ENCODE measurements at places on chromosomes 1 and 21.

- no peak for DNase-seq
Measured at GRCh38 chr21:37381883-37382585, 15.5 kb downstream of the DYRK1A start.

DNA sequence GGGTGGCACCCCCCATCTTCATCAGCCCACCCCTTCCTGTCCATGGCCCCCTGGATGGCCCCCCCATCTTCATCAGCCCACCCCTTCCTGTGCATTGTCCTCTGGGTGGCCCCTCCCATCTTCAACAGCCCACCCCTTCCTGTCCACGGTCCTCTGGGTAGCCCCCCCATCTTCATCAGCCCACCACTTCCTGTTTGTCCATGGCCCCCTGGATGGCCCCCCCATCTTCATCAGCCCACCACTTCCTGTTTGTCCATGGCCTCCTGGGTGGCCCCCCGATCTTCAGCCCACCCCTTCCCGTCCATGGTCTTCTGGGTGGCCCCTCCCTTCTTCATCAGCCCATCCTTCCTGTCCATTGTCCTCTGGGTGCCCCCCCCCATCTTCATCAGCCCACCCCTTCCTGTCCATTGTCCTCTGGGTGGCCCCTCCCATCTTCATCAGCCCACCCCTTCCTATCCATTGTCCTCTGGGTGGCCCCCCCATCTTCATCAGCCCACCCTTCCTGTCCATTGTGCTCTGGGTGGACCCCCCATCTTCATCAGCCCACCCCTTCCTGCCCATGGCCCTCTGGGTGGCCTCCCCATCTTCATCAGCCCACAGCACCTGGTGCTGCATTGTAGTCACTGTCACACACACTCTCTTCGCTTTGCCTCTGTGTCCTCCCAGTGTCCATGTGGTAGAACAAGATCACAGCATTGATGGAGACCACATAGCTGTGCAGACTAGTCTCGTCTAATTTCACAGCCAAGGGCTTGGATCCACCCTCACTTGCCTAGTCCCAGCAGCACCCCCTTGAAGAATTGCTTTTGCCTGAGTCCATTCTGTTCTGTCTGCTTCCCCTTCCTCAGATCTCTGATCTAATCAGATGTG lies 95.9 kb downstream of the PCBP3 start:
- no peak for DNase-seq

DNA sequence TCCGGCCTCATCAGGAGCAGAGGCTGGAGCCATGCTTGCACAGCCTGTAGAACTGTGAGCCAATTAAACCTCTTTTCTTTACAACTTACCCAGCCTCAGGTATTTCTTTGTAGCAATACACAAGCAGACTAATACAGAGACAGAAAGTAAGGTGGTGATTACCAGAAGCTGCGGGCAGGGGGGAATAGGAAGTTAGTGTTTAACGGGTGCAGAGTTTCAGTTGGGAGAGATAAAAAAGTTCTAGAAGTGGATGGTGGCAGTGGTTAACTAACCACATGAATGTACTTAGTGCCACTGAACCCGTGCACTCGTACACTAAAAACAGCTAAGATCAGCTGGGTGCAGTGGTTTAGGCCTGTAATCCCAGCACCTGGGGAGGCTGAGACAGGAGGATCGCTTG lies 80.4 kb upstream of the TARDBP start:
- no peak for DNase-seq

GRCh38 chr1:28236656-28237322 lies 865 bp downstream of the ATP5IF1 start:
- no peak for DNase-seq

DNA sequence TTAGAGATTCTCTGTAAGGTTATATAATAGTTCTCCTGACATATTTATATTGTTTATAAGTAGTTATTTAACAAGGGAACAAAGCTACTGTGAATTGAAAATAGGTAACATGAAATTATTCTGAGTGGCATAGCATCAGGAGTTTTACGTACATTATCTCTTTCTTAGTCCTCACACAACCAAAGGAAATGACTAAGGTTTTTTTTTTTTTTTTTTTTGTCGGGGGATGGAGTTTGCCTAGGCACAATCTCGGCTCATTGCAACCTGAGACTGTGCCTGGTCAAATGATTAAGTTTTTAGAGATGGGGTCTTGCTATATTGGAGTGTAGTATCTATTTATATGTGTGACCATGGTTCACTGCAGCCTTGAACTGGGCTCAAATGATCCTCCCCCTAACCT lies 24.9 kb downstream of the TMED5 start:
- no peak for DNase-seq

GRCh38 chr1:204130981-204131892 lies 20.6 kb downstream of the ETNK2 start:
- DNase-seq, result no peak

- DNase-seq, result no peak
Measured at GRCh38 chr1:66767626-66768025, 15.4 kb downstream of the DYNLT5 start.

- no peak for DNase-seq
Measured at GRCh38 chr1:45499415-45499769, 481 bp downstream of the CCDC163 start.

GRCh38 chr1:99650773-99651437 lies 5.0 kb downstream of the PALMD start:
- no peak for DNase-seq

GRCh38 chr1:167651161-167651693 lies 21.2 kb downstream of the RCSD1 start:
- no peak for DNase-seq

- DNase-seq, result no peak
Measured at GRCh38 chr21:32144851-32145250, 134.0 kb downstream of the MIS18A start.

GRCh38 chr1:206823727-206824126 lies 41.7 kb upstream of the IL20 start:
- no peak for DNase-seq

GRCh38 chr21:38570596-38570995 lies 72.3 kb upstream of the ERG start:
- DNase-seq, result no peak

DNA sequence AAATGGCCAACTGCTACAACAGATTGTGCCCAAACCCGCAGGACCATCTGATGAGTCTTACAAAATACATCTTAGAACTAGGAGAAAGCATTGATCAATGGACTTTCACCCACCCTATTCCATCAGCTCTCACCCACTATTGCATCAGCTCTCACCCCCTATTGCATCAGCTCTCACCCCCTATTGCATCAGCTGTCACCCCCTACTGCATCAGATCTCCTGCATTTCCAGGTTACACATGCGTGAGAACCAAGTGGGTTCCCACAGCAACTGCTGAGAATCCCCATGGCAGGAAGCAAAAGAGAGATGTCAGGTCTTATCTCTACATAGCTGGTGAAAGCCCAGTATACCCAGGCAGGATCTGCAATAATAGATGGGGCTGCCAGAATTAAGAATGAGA lies 533.5 kb downstream of the LTN1 start:
- no peak for DNase-seq

GRCh38 chr1:45543581-45544417 lies 6.8 kb upstream of the AKR1A1 start:
- peak; percentile 60 for DNase-seq

- no peak for DNase-seq
Measured at GRCh38 chr1:51309291-51309690, 21.1 kb downstream of the TTC39A start.

DNA sequence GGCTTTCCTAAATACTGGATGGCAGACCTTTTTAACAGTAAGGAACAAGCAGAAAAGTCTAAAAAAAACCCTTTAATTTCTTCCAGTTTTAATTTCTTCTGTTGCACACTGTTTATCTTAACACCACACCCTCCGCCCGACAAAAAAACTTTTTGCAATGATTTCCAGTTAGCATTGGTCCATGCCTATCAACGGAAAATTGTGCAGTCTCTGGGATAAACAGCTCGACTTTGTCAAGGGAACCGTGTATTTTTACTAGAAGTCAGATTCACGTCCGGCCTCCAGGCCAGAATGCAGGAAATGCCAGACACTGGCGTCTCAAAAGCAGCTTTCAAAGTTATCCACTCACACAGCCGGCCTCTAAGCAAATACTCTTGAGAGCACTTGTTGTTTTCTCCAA lies 378 bp upstream of the NUP210L start:
- no peak for DNase-seq

GRCh38 chr1:193827516-193827915 lies 641.1 kb upstream of the B3GALT2 start:
- DNase-seq, result no peak

- no peak for DNase-seq
Measured at GRCh38 chr1:60936163-60936562, 146.2 kb upstream of the NFIA start.

DNA sequence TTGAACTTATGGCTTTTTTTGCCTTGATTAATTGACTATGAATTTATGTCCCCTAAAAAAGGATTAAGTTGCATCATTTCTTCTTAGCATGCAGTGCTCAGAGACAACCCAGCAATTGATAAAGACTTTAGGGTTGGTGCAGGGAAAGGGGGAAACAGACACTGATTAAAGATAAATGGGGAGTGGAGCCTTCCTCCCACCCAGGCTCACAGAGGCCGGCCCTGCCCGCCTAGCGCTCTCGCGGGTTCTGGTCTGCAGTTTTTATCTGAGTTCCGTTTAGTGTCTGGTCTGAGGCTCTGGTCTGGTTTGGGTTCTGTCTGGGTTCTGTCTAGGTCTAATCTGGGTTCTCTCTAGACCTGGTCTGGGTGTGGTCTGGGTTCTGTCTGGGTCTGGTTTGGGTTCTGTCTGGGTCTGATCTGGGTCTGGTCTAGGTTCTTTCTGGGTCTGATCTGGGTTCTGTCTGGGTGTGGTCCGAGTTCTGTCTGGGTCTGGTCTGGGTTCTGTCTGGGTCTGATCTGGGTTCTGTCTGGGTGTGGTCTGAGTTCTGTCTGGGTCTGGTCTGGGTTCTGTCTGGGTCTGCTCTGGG lies 48.1 kb downstream of the ABCG1 start:
- DNase-seq, result peak; percentile 12

DNA sequence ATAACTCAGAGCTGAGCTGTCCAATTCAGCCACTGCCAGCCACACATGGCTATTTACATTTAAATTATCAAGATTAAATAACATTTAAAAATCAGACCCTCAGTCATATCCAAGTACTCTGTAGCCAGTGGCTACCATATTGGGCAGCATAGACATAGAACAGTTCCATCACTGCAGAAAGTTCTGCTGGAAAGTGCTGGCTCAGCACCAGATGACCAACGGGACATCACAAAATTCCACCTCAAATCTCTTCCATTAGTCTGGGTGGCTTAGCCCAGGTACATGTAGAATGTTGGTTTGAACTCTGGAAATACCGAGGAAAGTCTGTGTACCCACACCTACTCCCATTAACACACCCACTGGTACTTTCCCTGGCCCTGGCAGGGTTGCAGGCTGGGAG lies 129.3 kb downstream of the ZSCAN20 start:
- no peak for DNase-seq

- DNase-seq, result no peak
Measured at GRCh38 chr1:31576201-31576669, at the start of gene TINAGL1. TINAGL1 (plus strand) TSS chr1:31576515; CDS start chr1:31577149, 634 bp downstream.

DNA sequence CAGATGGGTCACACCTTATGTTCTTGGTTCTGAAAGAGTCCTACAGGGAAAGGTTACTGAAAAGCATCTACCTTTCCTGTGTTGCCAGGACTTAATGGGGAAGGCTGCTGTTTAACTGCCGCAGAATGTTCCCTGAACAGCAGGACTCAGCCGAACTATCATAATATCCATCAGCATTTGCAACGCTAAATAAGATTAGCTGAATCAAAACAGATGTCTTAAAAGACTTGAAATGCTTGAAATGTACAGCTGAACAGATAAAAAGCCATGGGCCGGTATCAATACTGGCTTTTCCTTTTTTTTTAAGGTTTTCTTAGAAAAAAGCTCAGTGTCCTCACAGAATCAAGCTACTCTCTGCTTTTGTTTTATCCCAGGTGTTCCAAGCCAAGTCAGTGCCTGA lies 19.7 kb upstream of the ATP13A2 start:
- no peak for DNase-seq

DNA sequence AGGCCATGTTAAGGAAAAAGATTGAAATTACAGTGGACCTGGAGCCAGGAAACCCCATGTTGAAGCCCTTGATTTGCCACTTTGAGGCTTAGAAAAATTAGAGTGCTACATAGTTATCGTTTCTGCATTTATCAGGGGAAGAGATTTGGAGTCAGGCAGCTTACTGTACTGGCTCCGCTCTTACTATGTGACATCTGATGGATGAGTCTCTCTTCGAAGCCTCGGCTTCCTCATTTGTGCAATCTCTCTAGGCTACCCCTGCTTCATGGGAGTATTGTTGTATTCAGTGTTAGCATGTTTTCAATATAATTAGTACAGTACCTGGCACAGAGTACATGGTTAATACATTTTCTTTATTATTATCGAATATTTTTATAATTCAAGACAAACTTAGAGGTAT lies 480.4 kb upstream of the USP24 start:
- no peak for DNase-seq

GRCh38 chr1:244329591-244330317 lies 122.0 kb downstream of the ADSS2 start:
- DNase-seq, result no peak

GRCh38 chr1:177228693-177229065 lies 57.9 kb downstream of the BRINP2 start:
- DNase-seq, result no peak

- DNase-seq, result no peak
Measured at GRCh38 chr1:184764483-184764882, 9.8 kb upstream of the EDEM3 start.

DNA sequence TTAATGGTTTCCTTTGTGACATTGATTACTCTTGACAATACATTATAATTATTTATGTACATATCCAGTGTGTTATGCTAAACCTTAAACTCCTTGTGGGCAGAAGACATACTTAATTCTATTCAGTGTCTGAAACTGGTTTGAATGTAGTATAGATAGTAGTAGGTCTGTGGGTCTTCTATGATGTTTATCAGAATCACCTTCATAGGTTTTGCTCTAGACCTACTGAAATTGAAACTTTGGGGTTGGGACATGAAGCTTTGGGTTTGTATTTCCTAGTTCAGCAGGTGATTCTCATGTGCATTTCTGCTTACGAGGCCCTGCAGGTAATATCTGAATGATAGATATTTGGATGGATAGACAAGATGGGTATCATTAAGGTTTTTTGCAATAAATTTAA lies 48.6 kb downstream of the MIGA1 start:
- no peak for DNase-seq

- no peak for DNase-seq
Measured at GRCh38 chr1:48675251-48675650, 101.4 kb downstream of the BEND5 start.

DNA sequence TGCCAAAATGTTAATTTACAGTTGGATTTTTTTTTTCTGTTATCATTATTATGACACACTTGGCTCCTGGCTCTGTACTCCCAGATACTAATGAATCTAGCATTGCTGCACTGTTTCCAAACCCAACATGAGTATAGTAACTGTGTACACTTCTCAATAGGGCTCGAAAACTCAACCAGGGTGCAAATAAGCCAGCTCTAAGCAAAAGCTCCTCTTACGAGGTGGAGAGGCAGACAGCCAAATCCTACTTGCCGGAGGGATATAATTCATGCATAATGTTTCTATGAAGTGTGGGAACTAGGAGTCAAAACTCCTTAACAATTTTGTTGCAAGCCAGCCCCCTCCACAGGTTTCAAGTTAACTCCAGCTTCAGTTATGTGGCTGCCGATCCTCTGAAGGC lies 510.4 kb upstream of the ZP4 start:
- DNase-seq, result no peak
